ENCODE measurements at places on chromosomes 2 and 18.

GRCh38 chr2:44942304-44943030 lies 965 bp downstream of the SIX3 start:
- DNase-seq, result no peak

GRCh38 chr2:94984964-94985575 lies 40.4 kb upstream of the MAL start:
- no peak for DNase-seq

GRCh38 chr2:44638649-44639048 lies 276.9 kb downstream of the CAMKMT start:
- DNase-seq, result no peak

GRCh38 chr18:2545155-2545554 lies 26.1 kb downstream of the METTL4 start:
- DNase-seq, result no peak

GRCh38 chr18:32919799-32920198 lies 147.0 kb upstream of the KLHL14 start:
- peak; percentile 9 for DNase-seq

DNA sequence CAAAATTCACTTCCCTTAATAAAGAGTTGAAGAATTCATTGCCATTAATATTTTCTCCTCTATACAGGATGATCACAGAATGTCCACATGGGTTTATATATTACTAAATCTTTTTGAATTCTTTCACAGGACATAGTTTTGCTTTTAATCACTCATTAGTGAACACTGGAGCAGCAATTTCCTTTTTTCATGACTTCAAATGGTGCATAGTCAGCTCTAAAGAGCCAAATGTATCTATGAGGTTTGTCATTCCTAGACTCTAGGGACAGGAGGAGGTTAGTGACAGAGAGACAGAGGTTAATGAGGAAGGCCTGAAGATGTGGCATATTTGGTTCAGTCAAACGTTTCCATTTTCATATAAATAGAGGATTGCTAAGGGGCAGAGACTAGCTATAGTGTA lies 111.8 kb downstream of the FSHR start:
- DNase-seq, result no peak

DNA sequence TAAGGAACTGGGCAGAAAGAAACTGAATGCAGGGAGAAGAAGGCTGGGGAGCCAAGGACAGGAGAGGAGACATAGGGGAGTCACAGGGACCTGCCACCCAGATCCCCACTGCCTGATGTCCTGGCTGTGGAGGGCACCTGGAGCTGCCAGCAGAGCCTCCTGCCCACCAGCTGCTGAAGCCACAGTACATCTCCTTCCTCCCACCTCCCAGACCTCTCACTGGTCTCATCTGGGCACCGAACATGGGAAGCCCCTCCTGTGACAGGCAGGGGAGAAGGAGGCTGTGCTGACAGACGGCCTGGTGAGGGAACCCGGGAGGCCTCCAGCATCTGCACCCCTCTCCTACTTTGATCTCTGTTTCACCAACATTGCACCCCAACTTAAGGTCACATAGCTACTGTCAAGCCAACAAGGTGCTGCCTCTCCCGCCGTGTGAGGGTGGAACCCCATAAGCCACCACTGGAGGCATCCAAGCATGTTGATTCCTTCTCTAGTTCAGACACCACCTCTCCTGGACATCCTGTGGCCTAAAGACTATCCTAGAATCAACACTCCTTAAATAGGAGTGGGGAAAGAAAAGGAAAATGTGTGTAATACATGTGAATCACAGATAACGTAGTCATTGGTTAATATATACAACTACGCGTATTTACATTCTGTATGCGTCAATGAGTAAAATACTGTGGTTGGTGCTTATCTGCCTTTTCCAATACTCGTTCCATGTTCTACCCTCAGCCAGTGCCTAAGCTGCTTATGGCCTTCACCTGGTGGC lies 3.5 kb upstream of the RNPEPL1 start:
- no peak for DNase-seq

DNA sequence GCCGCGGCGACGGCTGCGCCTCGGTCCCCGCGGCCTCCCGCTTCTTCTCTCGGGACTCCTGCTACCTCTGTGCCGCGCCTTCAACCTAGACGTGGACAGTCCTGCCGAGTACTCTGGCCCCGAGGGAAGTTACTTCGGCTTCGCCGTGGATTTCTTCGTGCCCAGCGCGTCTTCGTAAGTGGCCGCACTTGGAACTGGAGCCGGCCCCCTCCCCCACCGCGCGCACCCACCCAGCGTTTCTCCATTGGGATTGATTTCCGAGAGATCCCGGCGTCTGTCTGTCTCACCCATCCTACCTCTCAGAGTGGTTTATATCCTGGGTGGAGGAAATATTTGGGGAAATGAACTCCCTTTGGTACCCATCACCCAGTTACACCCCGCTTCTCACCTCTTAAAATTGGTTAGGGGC lies 498 bp downstream of the ITGAV start:
- no peak for DNase-seq

Measured in G401 (cell line).